ENCODE measurements at places on chromosomes 6 and 20. TPM values are rescaled to one million over a fixed set of nuclear protein-coding genes. Genes with fewer than 3 reads are reported as not detected.

The VARS1 gene
- total RNA-seq: 19.2 TPM

GRCh38 chr6:33950472-33950881 is 146.7 kb upstream of the MLN start:
- DNase-seq: no peak
- H3K27ac ChIP-seq: no peak overlapping the region

DNA sequence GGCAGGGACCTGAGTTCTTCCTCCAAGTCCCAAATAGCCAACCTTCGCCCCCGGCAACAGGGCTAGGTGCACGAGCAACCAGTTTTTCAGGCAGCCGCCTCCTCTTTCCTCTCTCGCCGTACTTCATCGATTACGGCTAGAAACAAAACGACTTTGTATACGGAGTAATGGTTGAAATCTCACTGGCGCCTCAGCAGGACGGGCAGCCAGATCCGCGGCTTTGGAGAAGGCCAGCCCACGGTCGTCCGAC is 333 bp upstream of the SMIM13 start:
- H3K27ac ChIP-seq: peak overlapping the region; percentile 100
- H3K36me3 ChIP-seq: no peaks in the 10 kb centered on the region
- no peaks in the 10 kb centered on the region for H3K27me3 ChIP-seq

- H3K27me3 ChIP-seq: no peaks in the 10 kb centered on the region
- no peak overlapping the region for H3K4me3 ChIP-seq
- no peaks in the 10 kb centered on the region for H3K36me3 ChIP-seq
- no peaks in the 10 kb centered on the region for H3K4me1 ChIP-seq
Observed at GRCh38 chr6:94645191-94645590, 932.1 kb upstream of the MANEA start.

GRCh38 chr20:9506280-9506821 is 8.0 kb upstream of the LAMP5 start:
- H3K27ac ChIP-seq: no peak overlapping the region
- peak overlapping the region; percentile 21 for H3K4me3 ChIP-seq
- no peaks in the 10 kb centered on the region for H3K36me3 ChIP-seq
- no peak for DNase-seq
- H3K4me1 ChIP-seq: no peaks in the 10 kb centered on the region

DNA sequence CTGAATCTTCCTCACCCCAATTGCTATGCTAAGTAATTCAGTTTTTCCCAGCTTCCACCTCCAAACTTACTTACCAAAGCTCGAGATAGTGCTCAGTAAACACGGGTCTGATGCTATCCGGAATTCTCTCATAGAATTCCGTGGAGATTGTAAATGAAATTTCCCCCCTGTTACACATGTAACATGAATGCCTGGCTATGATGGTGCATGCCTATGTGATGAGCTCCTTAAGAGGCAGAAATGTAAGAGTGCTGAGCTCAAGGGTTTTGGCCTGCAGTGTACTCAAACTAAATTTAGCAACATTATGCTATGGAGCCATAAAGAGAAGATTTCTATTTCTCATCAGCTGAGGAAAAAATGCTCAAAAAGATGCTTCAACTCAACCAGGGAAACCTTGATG is 133.4 kb upstream of the FUT9 start:
- H3K36me3 ChIP-seq: no peaks in the 10 kb centered on the region
- no peaks in the 10 kb centered on the region for H3K4me1 ChIP-seq
- no peaks in the 10 kb centered on the region for H3K27me3 ChIP-seq
- no peak overlapping the region for H3K27ac ChIP-seq

The AK9 gene
- 23.9 TPM for total RNA-seq

Data from breast epithelium (tissue), 4 donors.